ENCODE measurements at places on chromosomes 13 and 19.
A peak's percentile ranks its signal among the peaks of the same experiment; 100 is the strongest.

DNA sequence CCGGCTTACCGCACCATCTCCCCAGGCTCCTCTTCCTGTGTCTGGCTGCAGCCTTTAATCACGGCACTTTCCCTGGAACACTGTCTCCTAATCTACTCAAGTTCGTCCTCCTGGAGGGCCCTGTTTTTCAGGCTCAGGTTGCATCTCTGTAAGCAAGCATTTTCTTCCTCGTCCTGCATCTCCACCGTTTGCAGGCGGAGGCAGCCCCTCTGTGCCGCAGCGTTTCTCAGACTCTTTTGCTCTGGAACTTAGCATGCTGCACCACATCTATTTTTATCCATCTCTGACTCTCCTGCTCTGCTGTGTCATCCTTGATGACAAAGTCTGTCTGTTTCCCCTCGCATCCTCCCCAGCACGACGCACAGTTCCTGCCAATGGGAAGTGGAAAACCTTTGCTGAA, 117.5 kb downstream of the ATP8A2 start:
- DNase-seq: no peak

DNA sequence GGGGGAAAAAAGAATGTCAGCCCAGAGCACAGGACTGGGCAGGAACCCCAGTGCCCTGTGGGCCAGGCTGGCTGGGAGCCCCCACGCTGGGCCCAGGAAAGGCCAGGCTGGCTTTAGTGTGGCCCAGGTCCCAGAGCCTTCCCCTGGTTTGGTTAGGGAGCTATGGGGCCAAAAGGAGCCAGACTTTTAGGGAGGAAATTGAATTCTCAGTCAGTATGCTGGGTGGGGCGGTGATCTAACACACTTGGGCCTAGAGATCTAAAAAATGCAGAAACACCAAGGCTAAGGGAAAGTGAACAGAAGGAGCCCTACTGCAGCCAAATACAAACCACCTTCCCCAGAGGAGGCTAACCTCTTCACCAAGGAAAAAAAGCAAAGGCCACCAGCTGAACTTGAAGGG, 137.5 kb downstream of the CRYL1 start:
- no peak for DNase-seq

- no peak for DNase-seq
Observed at GRCh38 chr13:23509781-23510543, 60.2 kb upstream of the TNFRSF19 start.

DNA sequence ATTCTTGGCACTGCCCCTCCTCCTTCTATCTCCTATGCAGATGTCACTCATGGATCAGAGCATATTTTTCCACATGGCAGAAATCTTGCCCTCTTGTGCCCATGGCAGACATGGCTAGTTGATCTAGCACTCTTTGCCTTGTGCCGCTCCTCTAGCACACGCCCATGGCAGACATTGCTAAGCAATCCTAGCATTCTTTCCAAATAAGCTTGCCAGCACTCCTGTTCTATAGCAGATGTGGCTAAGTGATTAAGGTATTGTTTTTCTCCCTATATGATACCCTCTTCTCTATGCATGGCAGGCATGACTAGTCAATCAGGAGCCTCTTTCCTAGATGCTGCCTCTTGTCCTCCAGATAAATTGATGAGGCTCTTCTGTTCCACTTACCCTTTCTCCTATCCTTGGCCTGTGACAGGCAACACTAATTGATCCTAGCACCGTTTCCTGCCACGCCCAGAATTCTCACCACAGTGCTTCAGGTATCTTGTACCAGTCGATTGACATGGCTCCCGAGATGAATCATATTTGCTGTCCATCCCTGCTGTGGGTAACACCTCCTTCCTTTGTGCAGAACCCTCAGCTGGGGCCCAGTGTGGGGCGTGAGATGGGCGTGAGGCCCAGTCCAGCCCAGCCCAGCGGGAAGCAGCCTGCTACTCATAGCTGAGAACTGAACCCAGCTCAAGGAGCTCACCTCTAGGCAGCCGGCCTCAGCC, 26.9 kb downstream of the TMED1 start:
- DNase-seq: peak; percentile 79

DNA sequence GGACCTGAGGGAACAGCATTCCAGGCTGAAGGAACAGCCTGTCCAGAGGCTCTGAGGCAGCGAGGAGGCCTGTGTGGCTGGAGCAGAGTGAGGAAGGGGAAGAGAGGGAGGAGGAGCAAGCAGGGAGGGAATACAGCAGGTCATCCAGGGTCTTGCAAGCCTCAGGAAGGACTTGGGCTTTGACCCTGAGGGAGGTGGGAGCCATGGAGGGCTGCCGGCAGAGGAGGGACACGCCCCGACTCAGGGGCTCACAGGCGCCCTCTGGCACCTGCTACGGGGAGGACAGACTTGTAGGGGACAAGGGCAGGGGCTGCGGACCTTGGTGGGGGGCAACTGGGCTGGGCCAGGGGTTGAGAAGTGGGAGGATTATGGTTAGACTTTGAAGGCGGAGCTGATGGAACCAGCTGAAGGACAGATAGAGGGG, 4.7 kb downstream of the TINCR start:
- DNase-seq: no peak

GRCh38 chr19:29439688-29440550, 85.9 kb upstream of the VSTM2B start:
- DNase-seq: no peak
